GM12864 (cell line): ENCODE measurements at places on chromosomes 1 and 21.

DNA sequence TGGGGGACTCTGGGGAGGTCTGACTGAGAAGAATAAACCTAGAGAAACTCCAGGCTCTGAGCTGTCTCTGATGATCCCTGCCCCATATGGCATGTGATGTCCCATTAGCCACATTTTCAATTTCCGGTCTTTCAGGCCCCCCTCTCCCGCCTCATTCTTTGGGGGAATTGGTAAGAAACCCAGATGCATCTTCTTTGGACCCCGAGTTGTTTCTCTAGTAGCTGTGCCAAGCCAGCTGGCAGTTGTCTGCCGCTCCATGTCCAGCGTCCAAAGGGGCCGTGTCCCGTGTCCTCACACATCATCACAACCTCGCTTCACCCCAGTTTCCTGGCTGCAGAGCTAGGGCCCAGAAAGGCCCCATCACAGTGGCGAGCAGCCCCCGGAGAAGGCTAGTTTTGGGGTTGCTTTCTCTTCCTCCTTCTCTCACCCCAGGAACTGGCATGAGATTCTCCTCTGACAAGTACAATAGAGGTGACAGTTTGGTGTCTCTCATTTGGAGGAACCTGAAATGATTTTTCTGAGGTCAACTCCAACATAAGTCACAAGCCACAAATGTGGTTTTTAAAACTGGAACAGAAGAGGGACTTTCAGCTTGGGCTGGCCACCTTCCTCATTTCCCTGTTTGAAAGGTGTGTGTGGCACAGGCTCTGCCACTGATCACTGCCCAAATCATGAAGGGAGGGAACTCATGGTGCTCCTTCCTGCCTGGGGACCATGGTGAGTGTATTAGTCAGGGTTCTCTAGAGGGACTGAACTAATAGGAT, 6.4 kb upstream of the GPR157 start:
- no peak for DNase-seq

DNA sequence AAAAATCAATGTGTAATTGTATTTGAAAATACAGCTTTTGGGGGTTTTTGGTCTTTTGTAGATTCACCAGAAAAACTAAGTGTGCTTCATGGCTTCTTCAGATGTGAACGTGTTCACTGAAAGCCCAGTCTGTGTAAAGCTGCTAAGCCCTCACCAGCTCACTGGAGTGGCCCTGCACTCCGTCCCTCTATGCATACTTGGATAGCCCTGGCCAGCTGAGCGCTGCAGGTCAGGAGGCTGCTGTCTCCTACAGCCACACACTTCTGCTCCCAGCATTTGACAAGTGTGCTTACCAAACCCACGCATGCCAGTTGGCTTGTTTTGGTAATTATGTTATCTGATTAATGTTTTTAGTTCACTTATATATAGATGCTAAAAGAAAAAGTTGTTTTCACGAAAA, 163.5 kb downstream of the TLR5 start:
- DNase-seq = no peak

DNA sequence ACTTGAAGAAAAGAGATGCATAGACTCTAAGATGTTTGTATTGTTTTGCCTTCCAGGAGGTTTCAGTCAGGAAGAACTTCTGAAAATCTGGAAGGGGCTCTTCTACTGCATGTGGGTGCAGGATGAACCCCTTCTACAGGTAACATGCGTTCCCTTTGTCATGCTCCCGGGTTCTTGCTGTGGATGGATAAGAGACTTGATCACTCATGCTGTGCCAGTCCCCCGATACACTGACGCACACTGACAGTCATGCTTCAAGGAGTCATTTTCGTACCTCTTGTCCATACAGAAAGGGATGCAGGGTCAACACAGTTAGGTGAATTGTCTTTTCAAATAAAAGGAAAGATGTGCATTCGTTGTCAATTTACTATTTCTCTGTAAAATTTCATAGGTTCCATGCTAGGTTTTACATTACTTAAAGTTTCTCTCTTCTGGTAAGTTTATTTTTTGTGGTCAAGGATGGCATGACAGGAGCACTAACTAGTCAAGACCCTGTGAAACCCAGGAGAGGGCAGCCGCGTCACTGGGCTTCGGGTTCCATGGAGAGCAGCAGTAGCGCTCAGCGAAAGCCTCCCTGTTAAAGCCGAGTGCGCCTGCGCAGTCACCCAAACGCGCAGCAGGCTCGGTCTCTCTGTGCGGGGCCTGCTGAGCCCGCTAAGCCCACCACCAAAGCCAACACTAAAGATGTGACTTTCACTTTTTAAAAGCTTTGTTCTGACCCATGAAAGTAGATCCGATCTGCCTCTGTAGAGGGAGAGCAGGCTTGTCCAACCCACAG, 10.7 kb downstream of the RRP1B start:
- DNase-seq = no peak

DNA sequence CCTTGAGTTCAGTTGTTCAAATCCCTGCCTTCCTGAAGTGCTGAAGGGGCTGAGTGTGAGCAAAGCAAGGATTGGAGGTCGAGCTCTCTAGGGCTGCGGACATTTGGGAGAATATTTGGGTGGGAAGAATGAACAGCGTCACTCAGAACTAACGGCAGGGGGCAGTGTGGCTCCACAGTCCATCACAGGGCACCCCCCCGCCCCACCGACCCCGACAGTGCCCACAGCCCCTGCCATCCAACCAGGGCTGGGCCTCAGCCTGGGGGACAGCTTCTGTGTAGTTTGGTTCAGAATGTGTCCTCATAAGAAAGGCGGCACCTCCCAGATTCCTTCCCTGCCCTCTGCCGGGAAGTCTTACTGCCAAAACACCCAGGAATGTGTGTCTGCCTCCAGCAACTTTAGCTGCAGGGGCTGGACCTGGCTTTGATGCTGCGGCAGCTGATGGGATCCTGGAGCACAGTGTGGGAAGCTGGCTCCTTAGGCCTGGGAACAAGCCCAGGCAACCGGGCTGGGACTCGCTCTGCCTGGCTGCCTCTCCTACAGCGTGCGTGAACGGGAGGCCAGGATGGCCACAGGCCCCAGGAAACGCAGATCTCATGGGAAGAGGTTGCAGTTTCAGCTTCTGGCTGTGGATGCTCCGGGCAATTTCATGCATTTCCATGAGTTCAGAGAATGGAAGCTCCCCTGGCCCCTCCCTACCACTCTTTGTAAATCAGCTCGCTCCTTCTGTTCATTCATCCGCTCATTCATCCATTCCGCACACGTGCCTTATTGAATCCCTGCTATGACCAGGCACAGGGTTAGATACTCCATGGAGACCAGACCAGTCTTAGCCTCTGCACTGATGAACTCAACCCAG, 104.9 kb upstream of the TMPRSS2 start:
- no peak for DNase-seq

GRCh38 chr1:57157818-57158603, 192.2 kb upstream of the C8B start:
- no peak for DNase-seq

GRCh38 chr1:231161667-231162296, at the start of gene TRIM67:
Gene TRIM67, plus strand, starts transcription at chr1:231162058. Its CDS starts 912 bp downstream, at chr1:231162970.
- DNase-seq = no peak

DNA sequence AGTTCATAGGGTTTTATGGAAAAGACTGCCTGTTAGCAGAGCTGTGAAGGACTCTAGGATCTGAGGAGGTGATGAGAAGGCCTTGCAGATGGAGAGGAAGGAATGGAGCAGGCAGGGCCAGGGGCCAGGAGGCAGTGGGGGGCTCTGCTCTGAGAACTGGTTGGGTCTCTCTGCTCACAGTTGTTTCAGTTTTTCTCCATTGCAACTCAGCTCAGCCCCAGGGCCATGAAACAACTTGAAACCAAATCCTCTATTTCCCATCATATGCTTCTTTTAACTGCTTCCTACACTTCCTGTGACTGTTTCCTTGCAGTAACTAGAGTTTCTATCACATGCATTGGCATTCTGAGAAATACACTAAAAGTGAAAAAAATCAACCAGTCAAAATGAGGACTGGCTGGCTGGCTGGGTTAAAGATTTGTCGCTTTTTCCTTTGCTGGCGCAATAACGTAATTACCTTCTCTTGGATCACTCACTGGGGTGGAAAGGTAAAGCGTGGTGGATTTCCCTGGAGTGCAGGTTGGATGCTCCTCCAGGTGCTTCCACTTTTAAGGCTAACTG, 172.0 kb downstream of the CDC7 start:
- no peak for DNase-seq

- DNase-seq = no peak
These were observed 14.4 kb downstream of the KDM4A start for GRCh38 chr1:43664369-43664768.

DNA sequence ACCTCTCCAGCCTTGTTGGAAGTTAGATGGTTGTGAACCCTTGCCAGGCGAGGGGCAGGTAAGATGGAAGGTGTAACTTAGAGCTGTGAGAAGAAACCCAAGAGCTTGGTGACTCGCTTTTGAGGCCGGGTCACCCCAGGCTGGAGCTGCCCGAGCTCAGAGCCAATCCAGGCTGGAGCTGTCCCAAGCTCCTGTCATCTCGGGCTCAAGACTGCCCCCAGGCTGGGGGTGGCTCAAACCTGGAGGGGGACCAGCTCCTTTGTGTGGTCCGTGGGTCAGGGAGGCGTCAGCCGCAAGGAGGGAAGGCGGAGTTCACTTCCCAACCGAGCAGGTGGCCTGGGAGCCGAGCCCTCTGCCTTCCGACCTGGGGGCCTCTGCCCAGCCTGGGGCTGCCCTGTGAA, 2.0 kb downstream of the HUNK start:
- no peak for DNase-seq
